Heart right ventricle (tissue), 16 donors: ENCODE measurements at places on chromosomes 1 and 21. TPM values are rescaled to one million over a fixed set of nuclear protein-coding genes. Genes with fewer than 3 reads are reported as not detected.

DNA sequence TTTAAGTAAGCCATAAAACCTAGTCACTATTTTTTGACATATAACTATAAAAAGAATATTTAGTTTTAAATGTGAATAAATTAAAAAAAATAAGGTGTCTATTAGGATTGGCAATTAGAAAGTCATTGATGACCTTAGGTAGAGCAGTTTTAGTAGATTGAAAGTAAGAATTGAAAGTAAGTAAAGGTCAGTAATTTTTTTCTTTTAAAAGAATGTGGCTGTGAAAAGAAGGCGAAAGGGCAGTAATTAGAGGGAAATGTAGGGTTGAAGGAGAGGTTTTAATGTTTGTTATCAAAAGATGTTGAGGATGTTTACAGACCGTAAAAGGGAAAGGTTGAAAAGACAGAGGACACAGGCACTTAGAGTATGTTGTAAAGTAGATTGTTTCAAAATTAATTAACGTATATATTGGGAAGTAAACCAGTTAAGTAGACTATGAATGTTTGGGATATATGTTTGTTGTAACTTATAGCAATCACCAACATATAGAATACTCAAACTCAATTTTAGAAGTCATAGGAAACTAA, 41.0 kb downstream of the ZFYVE9 start:
- no peak for DNase-seq
- no peaks in the 10 kb centered on the region for H3K27me3 ChIP-seq
- H3K4me1 ChIP-seq, result no peaks in the 10 kb centered on the region
- no peak overlapping the region for H3K27ac ChIP-seq
- H3K36me3 ChIP-seq, result no peaks in the 10 kb centered on the region

GRCh38 chr1:223515926-223516325, 122.7 kb downstream of the CCDC185 start:
- H3K27me3 ChIP-seq, result peaks cover 15% of the 10 kb centered on the region
- H3K4me3 ChIP-seq, result no peak overlapping the region
- no peak for DNase-seq

Gene DNAJC28
- polyA plus RNA-seq, result 2.2 TPM

Gene AHDC1
- polyA plus RNA-seq, result 17.0 TPM

Gene GIPC2
- polyA plus RNA-seq, result 2.9 TPM
